Left ventricle myocardium inferior (tissue), 1 donor: ENCODE measurements at places on chromosomes 6 and 20. TPM values are rescaled to one million over a fixed set of nuclear protein-coding genes. Genes with fewer than 3 reads are reported as not detected.

ERMARD gene
- 9.3 TPM for total RNA-seq

DNA sequence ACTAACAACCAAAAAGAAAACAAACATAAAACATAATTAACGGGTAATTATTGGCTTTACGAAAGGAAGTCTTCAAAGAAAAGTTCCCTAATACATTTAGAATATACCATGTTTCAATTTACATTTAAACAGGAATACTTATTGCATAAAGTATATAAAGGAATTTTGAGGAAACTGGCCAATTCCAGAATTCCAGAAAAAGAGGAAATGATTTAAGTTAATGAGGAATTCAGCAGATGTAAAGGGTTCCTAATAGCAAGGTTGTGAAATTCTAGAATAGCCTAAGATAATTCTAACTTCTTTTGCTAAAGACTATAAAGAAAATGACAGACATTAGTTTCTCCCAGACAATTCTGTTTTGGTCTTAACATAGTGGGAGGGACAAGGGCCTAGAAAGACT lies 35.0 kb downstream of the DTNBP1 start:
- no peak for DNase-seq
- no peaks in the 10 kb centered on the region for H3K36me3 ChIP-seq
- no peak overlapping the region for H3K4me3 ChIP-seq
- no peaks in the 10 kb centered on the region for H3K27me3 ChIP-seq
- peaks cover 6% of the 10 kb centered on the region for H3K4me1 ChIP-seq

AGER gene
- total RNA-seq: 1.8 TPM

DNA sequence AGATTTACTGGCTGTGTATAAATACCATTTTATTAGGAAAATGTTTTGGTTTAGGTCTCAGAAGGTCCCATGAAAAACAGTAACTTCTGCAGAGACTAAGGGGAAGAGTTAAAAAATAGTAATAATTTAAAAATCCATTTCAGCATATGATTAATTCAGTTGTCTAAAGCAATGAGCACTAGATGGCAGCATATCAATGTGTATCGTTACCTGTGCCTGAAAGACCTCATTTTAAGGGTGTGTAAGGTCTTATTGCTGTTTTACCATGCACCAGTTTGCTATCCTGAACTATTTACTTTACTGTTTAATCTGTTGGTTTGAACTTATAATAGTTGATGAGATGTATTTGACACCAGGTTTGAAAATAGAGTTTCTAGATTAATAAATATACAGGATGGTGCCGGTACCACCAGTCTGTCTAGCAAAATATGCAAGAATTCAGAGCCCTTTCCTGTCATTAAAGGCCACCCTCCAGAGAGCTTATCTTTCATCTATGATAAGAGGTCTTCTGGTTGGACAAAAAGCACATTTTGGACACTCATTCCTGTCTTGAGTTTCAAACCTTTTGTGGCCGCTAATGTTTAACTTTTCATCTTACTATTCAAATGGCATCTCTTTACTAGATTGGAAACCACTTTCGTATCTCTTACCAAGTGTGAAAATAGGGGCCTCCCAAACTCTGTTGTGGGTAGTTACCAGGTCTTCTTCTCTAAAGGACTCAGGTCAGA lies 8.9 kb upstream of the AHI1 start:
- H3K4me3 ChIP-seq: no peak overlapping the region
- H3K27me3 ChIP-seq: no peaks in the 10 kb centered on the region
- DNase-seq: no peak
- H3K4me1 ChIP-seq: no peaks in the 10 kb centered on the region

DNA sequence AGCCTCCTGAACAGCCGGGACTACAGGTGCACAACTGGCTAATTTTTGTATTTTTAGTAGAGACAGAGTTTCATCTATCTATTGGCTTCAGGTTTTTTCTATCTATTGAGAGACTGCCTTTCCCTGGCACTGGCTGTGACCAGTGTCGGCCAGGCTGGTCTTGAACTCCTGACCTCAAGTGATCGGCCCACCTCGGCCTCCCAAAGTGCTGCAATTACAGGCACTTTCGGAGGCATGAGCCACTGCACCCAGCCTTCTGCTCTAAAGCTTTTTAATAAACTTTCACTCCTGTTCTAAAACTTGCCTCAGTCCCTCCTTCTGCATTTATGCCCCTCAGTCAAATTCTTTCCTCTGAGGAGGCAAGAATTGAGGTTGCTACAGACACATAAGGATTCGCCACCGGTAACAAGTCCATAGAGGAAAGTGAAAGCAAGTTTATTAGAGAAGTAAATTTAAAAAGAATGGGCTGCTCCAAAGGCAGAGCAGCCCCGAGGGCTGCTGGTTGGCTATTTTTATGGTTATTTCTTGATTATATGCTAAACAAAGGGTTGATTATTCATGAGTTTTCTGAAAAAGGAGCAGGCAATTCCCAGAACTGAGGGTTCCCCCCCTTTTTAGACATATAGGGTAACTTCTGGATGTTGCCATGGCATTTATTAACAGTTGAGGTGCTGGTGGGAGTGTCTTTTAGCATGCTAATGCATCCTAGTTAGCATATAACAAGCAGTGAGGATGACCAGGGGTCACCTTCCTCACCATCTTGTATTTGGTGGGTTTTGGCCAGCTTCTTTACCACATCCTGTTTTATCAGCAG lies 44.8 kb upstream of the RNGTT start:
- H3K27me3 ChIP-seq: no peaks in the 10 kb centered on the region
- DNase-seq: no peak
- H3K4me1 ChIP-seq: no peaks in the 10 kb centered on the region
- no peak overlapping the region for H3K4me3 ChIP-seq

DNA sequence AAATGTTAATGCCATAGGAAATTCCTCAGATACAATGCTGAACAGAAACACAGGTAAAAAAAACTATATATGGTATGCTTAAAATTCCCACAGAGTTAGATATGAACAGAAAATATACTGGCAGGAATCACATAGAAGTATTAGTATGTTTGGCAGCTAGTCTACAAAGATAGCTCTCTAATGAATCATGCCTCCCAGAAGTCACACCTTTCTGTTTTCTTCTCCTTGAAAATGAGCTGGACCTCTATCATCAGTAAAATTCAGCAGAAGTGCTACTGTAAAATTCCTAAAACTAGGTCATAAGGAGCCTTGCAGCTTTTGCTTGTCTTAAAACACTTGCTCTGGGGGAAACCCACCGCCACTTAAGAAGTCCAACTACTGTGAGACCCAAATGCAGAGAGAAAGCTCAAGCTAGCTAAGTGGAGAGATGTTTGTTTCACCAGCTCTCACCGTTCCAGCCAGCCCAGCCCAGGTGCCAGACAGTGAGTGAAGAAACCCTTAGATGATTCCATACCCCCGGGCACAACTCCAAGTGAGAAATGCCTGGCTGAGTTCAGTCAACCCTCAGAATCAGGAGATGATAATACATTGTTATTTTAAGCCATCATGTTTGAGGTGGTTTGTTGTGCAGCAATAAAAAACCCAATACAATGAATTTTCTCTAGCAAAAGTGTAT lies 43.0 kb downstream of the TSPYL4 start:
- no peaks in the 10 kb centered on the region for H3K36me3 ChIP-seq
- H3K4me3 ChIP-seq: no peak overlapping the region
- peaks cover 9% of the 10 kb centered on the region for H3K4me1 ChIP-seq
- no peaks in the 10 kb centered on the region for H3K27me3 ChIP-seq
- peak; percentile 61 for DNase-seq
- H3K27ac ChIP-seq: peak overlapping the region; percentile 53

SNAI1 gene
- 0.69 TPM for total RNA-seq

DNA sequence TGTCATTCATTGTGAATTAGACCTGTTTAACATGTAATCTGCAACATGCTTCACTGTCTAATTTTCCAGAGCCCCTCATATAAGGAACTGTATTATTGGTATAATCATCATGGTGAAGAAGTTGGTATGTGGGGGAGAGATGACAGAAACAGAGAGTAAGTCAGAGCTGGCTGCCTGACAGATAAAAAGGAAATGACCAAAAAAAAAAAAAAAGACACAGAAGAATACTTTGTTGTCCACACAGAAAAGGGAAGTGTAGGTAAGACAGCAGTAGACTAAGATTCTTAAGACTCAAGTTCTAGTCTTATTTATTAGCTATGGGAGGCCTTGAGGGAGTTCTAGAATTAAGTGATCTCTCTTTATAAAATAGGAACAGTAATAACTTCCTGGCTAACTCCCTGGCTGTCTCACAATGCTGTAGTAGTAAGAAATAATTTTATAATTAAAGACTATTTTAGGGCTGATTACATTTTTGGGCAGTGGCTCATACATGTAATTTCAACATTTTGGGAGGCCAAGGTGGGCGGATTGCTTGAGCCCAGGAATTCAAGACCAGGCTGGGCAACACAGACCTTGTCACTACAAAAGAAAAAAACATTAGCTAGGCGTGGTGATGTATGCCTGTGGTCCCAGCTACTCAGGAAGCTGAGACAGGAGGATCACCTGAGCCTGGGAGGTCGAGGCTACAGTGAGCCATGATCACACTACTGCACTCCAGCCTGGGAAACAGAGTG lies 102.5 kb downstream of the PRL start:
- no peaks in the 10 kb centered on the region for H3K4me1 ChIP-seq
- no peak for DNase-seq
- no peaks in the 10 kb centered on the region for H3K27me3 ChIP-seq
- no peaks in the 10 kb centered on the region for H3K36me3 ChIP-seq
- H3K27ac ChIP-seq: no peak overlapping the region

GRCh38 chr6:9710574-9710973 lies 704.3 kb downstream of the TFAP2A start:
- H3K27me3 ChIP-seq: no peaks in the 10 kb centered on the region
- no peak for DNase-seq
- H3K4me3 ChIP-seq: no peak overlapping the region
- H3K4me1 ChIP-seq: no peaks in the 10 kb centered on the region

- no peak for DNase-seq
Measured at GRCh38 chr20:11145616-11146015, 471.8 kb upstream of the JAG1 start.

GRCh38 chr20:20340443-20340842 lies 27.5 kb upstream of the INSM1 start:
- no peak overlapping the region for H3K4me3 ChIP-seq
- H3K4me1 ChIP-seq: no peaks in the 10 kb centered on the region
- H3K27me3 ChIP-seq: peaks cover 4% of the 10 kb centered on the region

DNA sequence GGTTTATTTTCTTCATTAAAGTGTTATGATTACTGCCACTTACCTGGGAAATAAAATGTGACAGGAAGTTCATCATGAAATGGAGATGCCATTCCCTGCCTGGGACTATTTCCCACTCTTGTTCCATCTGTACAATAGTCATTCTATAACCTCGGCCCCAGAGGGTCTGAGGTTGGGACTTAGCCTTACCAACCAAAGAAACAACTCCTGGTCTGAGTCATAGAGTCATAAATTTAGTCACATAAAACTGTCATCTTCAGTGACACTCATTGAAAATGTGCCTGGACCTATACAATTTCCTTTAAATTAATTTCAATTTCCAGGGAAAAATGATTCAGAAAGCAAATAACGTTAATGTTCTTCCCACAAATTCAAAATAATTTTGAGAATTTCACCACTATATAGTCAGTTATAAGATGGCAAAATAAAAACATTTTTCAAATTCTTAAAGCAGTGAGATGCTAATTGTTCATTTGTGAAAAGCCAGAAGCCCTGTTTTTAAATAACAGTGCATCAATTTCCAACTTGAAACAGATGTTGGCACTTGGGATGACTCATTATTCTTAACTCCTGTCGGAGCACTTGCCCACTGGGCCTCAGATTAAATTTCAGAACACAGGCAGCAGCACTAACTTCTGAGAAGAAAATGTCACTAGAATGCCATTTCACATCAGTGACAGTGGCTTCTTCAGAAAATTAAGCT lies 201.2 kb upstream of the SMLR1 start:
- no peaks in the 10 kb centered on the region for H3K36me3 ChIP-seq
- DNase-seq: no peak
- H3K27me3 ChIP-seq: no peaks in the 10 kb centered on the region
- no peak overlapping the region for H3K27ac ChIP-seq

GNL1 gene
- 18.3 TPM for total RNA-seq

OPRL1 gene
- 0.52 TPM for total RNA-seq

FRMD1 gene
- total RNA-seq: 0.16 TPM

JAG1 gene
- total RNA-seq: 20.5 TPM

GRCh38 chr6:138430361-138431145 lies 26.5 kb downstream of the HEBP2 start:
- peaks cover 64% of the 10 kb centered on the region for H3K4me1 ChIP-seq
- peak overlapping the region; percentile 47 for H3K4me3 ChIP-seq
- peak overlapping the region; percentile 83 for H3K27ac ChIP-seq
- H3K36me3 ChIP-seq: no peaks in the 10 kb centered on the region
- H3K27me3 ChIP-seq: no peaks in the 10 kb centered on the region
- DNase-seq: peak; percentile 68

DNA sequence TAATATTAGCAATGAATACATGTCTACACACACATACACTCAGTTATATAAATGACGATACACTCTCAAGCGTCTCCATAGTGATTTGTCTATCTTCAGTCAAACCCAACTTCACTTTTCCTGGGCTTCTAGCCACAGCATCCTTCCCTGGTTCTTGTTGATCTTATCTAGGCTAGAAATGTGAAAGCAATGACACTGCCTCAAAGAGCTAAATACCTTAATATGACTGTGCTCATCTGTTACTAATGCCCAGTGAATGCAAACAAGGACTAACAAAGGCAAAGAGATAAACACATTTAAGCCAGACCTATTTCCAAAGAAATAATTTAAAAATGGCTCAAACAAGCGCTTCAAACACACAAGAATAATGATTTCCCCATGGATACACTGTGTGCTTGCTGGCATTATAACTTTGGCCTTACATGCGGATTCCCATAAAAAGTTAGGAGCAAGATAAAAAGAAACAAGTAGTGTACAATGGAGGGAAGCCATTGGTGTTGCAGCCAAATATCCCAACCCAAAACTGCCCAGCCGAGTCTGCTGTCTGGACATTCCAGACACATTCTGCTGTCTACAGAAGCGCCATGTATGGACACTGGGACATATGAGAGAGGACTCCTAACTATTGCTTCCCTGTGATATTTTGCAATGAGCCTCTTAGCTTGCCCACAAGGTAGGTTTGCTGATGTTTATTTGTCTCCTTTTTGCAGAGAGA lies 19.5 kb upstream of the DAAM2 start:
- no peaks in the 10 kb centered on the region for H3K36me3 ChIP-seq
- no peaks in the 10 kb centered on the region for H3K27me3 ChIP-seq
- no peak overlapping the region for H3K27ac ChIP-seq
- DNase-seq: no peak
- H3K4me1 ChIP-seq: peaks cover 8% of the 10 kb centered on the region

HEY2 gene
- total RNA-seq: 25.6 TPM
